Activated T-helper 1 cell treated with anti-CD3 and anti-CD28 coated beads, Interleukin-12 subunit alpha, Interleukin-12 subunit beta, Interleukin-2, Interleukin-4 antibody, amounts not matched to agents 30 ng/mL and 10 ng/mL and 1 ng/mL, durations not matched to agents 14 hours and 24 hours and 36 hours (primary cell): ENCODE measurements at places on chromosomes 7 and 10. TPM values are rescaled to one million over a fixed set of nuclear protein-coding genes. Genes with fewer than 3 reads are reported as not detected.

- no peak overlapping the region for H3K4me3 ChIP-seq
- no peaks in the 10 kb centered on the region for H3K4me1 ChIP-seq
- no peak overlapping the region for H3K27ac ChIP-seq
- peaks cover 5% of the 10 kb centered on the region for H3K27me3 ChIP-seq
- DNase-seq: no peak
- no peaks in the 10 kb centered on the region for H3K36me3 ChIP-seq
Measured at GRCh38 chr7:138077809-138078208, 1.6 kb downstream of the AKR1D1 start.

- DNase-seq: no peak
- no peaks in the 10 kb centered on the region for H3K4me1 ChIP-seq
- no peaks in the 10 kb centered on the region for H3K27me3 ChIP-seq
- H3K36me3 ChIP-seq: no peaks in the 10 kb centered on the region
- no peak overlapping the region for H3K4me3 ChIP-seq
- H3K27ac ChIP-seq: no peak overlapping the region
Measured at GRCh38 chr7:47100817-47101435, 481.0 kb downstream of the TNS3 start.

DNA sequence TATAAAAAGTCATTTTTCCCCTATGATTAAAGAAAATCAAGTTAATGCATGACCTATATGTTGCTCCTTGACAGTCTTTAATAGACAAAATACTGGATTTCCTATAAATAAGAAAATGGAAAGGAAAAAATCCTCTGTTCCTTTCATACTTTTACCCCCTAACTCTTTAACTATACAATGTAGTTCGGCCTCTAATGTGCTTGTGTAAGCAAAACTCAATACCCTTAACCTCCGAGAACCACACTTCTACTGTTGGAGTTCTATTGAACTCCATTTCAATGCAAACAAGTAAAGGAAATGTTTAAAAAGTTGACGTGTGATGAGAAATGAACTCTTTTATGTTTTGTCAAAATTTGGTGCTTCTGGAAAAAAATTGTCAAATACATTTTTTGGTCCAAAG, 36.0 kb downstream of the HDAC9 start:
- no peak for DNase-seq
- H3K27me3 ChIP-seq: no peaks in the 10 kb centered on the region
- H3K27ac ChIP-seq: no peak overlapping the region
- no peaks in the 10 kb centered on the region for H3K4me1 ChIP-seq

GRCh38 chr7:27030393-27031050, 65.3 kb downstream of the HOXA1 start:
- H3K36me3 ChIP-seq: no peaks in the 10 kb centered on the region
- no peak overlapping the region for H3K27ac ChIP-seq
- H3K4me3 ChIP-seq: no peak overlapping the region
- H3K4me1 ChIP-seq: peaks cover 15% of the 10 kb centered on the region
- DNase-seq: no peak

DNA sequence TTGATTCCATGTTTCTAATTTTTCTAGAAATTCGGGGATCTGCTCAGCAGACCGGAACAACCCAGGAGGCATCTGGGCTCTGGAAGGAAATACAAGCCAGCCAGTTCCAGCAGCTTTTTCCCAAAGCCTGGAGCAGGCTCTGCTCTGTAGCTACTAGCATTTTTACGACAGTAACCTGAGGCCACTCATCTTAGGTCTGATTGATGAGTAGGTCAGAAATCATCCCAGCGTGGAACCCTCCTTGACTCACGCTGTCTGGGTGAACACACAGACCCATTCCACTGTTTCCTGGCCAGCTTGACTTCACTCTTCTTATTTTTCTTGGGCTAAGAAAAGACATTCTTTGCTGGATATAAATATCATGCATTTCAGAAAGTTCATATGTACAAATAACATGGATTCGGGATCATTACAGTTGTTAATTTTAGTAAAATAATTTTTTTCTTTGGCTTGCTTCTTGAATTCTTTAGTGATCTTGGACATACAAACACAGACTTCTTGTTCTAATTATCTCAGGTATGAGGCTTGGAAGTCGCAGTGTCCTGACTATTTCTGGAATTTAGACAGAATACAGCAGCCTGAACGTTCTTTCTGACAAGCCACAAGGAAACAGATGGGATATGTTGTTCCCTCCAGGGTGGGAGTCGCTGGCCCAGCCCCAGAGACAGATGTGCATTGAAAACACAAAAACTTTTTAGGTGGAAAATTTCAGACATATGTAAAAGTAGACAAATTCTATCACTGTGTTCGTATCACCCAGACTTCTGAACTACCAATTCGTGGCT, 54.6 kb upstream of the PITRM1 start:
- peaks cover 2% of the 10 kb centered on the region for H3K36me3 ChIP-seq
- peaks cover 18% of the 10 kb centered on the region for H3K27me3 ChIP-seq
- no peak overlapping the region for H3K27ac ChIP-seq
- H3K4me3 ChIP-seq: no peak overlapping the region

GRCh38 chr7:45089341-45089891, 647 bp upstream of the NACAD start:
- peak; percentile 60 for DNase-seq
- peaks cover 36% of the 10 kb centered on the region for H3K27me3 ChIP-seq
- H3K4me3 ChIP-seq: peak overlapping the region; percentile 73

GRCh38 chr7:46390042-46390441, 469.0 kb upstream of the IGFBP3 start:
- H3K36me3 ChIP-seq: no peaks in the 10 kb centered on the region
- no peak overlapping the region for H3K27ac ChIP-seq
- H3K4me3 ChIP-seq: no peak overlapping the region
- H3K4me1 ChIP-seq: no peaks in the 10 kb centered on the region
- no peak for DNase-seq
- H3K27me3 ChIP-seq: no peaks in the 10 kb centered on the region

- DNase-seq: no peak
- no peak overlapping the region for H3K4me3 ChIP-seq
- H3K27me3 ChIP-seq: peaks cover 12% of the 10 kb centered on the region
- H3K4me1 ChIP-seq: no peaks in the 10 kb centered on the region
Measured at GRCh38 chr10:111137587-111137986, 60.8 kb downstream of the ADRA2A start.

GRCh38 chr10:28737096-28737495, 59.8 kb downstream of the BAMBI start:
- H3K27me3 ChIP-seq: peaks cover 2% of the 10 kb centered on the region
- H3K4me1 ChIP-seq: no peaks in the 10 kb centered on the region
- H3K4me3 ChIP-seq: no peak overlapping the region
- no peaks in the 10 kb centered on the region for H3K36me3 ChIP-seq
- H3K27ac ChIP-seq: no peak overlapping the region
- no peak for DNase-seq

GRCh38 chr10:110483633-110484032, 14.1 kb upstream of the DUSP5 start:
- peaks cover 1% of the 10 kb centered on the region for H3K36me3 ChIP-seq
- DNase-seq: no peak
- H3K27me3 ChIP-seq: peaks cover 8% of the 10 kb centered on the region
- peaks cover 23% of the 10 kb centered on the region for H3K4me1 ChIP-seq
- H3K27ac ChIP-seq: no peak overlapping the region
- no peak overlapping the region for H3K4me3 ChIP-seq

DNA sequence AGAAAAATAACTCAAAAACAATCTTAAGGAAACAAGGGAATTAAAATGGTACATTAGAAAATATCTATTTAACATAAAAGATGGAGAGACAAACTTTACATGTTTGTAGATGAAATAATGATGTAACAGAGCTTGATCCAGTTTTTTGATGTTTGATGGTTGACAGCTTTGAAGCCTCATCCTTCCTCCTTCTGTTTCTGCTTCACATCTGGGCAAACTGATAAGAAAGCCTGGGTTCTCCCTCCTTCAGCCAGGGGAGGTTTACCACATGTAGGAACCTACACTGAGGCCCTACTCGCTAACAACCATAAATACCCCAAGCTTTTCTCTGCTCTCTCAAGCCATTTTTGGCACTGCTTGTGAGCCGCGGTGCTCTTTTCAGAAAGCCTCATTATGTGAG, 82.8 kb upstream of the ZNF32 start:
- H3K27me3 ChIP-seq: peaks cover 5% of the 10 kb centered on the region
- no peaks in the 10 kb centered on the region for H3K36me3 ChIP-seq
- no peak for DNase-seq
- no peaks in the 10 kb centered on the region for H3K4me1 ChIP-seq
- H3K27ac ChIP-seq: no peak overlapping the region
- no peak overlapping the region for H3K4me3 ChIP-seq

DNA sequence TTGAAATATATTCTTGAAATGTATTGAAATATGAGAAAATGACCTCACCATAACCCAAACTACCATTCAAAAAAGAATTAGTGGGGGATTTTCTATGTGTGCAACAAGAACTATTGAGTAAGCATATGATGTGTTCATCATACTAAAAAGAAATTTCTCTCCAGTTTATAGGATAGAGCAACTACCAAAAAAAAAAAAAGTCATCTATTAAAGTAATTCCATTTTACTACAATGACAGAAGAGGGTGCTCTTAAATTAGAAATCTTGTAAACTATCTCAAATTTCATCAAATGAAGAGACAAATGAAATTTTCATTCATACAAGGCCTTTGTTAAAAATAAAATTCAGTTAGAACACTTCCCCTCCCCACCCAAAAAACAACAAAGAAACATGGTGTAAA, 195.4 kb upstream of the PLXDC2 start:
- H3K4me1 ChIP-seq: no peaks in the 10 kb centered on the region
- H3K27ac ChIP-seq: no peak overlapping the region
- H3K4me3 ChIP-seq: no peak overlapping the region
- DNase-seq: no peak
- no peaks in the 10 kb centered on the region for H3K27me3 ChIP-seq
- H3K36me3 ChIP-seq: no peaks in the 10 kb centered on the region

DNA sequence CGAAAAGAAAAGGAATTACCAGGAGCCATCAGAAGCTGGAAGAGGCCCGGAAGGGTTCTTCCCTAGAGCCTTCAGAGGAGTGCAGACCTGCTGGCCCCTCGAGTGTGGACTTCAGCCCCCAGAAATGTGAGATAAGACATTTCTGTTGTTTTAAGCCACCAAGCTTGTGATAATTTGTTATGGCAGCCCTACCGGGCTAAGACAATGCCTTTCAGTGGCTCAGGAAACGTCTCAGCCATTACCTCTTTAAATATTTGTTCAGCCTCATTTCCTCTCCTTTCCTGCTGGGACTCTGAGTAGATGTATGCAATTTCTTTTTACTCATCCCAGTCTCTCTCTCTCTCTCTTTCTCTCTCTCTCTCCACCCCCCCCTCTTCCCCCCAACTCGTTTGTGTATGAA, 174.7 kb upstream of the GRB10 start:
- H3K4me1 ChIP-seq: no peaks in the 10 kb centered on the region
- H3K27ac ChIP-seq: no peak overlapping the region
- no peak for DNase-seq
- H3K27me3 ChIP-seq: peaks cover 5% of the 10 kb centered on the region
- no peaks in the 10 kb centered on the region for H3K36me3 ChIP-seq
- no peak overlapping the region for H3K4me3 ChIP-seq

GRCh38 chr10:132654708-132655661, 117.4 kb downstream of the INPP5A start:
- H3K4me1 ChIP-seq: no peaks in the 10 kb centered on the region
- DNase-seq: no peak
- H3K27ac ChIP-seq: no peak overlapping the region
- no peak overlapping the region for H3K4me3 ChIP-seq

- H3K4me3 ChIP-seq: no peak within 1 kb of the TSS
- no peak within 1 kb of the TSS for H3K27ac ChIP-seq
- no peaks in the 10 kb centered on the region for H3K4me1 ChIP-seq
- no peak for DNase-seq
Measured at GRCh38 chr10:69278446-69278963, at the start of gene HK1. Gene HK1, plus strand, starts transcription at chr10:69278496.

GRCh38 chr7:138138244-138138643, 62.0 kb downstream of the AKR1D1 start:
- H3K36me3 ChIP-seq: no peaks in the 10 kb centered on the region
- no peak overlapping the region for H3K27ac ChIP-seq
- no peak for DNase-seq
- H3K4me3 ChIP-seq: no peak overlapping the region

DNA sequence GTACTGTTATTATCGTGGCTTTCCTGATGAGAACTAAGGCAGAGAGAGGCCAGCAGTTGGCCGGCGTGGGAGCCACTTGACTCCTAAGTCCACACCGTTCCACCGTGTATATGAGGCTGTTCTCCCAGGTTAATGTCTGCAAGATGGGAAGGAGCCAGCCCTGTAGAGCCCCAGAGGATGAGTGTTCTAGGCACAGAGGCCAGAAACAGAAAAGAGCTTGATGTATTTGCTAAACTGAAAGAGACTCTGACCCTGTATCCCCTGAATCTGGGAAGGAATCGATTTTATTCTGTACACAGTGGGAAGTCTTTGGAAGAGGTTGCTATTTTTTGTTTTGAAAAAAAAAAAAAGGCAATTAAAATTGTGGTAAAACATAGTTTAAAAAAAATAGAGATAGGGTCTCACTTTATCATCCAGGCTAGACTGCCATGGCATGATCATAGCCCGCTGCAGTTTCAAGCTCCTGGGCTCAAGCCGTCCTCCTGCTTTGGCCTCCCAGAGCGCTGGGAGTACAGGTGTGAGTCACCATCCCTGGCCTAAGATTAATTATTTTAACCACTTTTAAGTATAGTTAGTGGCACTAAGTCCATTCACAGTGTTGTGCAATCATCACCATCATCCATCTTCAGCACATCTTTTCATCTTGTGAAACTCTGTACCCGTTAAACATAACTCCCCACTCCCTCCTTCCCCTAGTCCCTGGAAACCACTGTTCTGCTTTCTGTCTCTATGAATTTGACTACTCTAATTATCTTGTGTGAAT, 348.8 kb downstream of the SDK1 start:
- H3K27me3 ChIP-seq: peaks cover 2% of the 10 kb centered on the region
- DNase-seq: no peak
- no peak overlapping the region for H3K27ac ChIP-seq
- no peaks in the 10 kb centered on the region for H3K36me3 ChIP-seq

DNA sequence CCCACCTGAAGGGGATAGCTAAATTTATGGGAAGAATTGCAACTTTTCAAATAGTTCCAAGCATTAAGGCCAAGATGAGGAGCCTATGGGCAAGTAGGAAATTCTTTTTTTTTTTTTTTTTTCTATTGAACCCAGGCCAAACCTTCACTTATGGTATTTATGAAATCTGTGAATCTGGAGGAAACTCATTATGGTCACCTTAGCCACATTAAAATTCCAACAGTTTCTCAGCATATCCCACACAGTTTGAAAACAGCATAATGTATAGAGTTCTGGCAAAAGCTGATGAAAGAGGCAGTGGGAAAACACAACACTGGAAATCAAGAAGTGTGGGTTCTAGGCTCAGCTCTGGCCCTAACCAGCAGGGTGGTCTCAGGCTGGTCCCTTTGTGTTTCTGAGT, 236.9 kb downstream of the PTEN start:
- H3K4me3 ChIP-seq: no peak overlapping the region
- H3K27me3 ChIP-seq: peaks cover 18% of the 10 kb centered on the region
- no peak for DNase-seq
- H3K4me1 ChIP-seq: peaks cover 19% of the 10 kb centered on the region

- peaks cover 46% of the 10 kb centered on the region for H3K4me1 ChIP-seq
- peak overlapping the region; percentile 45 for H3K4me3 ChIP-seq
- DNase-seq: peak; percentile 34
- peak overlapping the region; percentile 56 for H3K27ac ChIP-seq
Measured at GRCh38 chr10:73908853-73909539, 1.9 kb upstream of the PLAU start.

Gene INA
- 1.5 TPM in 2 replicates for total RNA-seq

Gene FRMPD2
- not detected in 2 replicates for total RNA-seq

Gene ZNF438
- 2.4 and 2.6 TPM in 2 replicates for total RNA-seq

Gene PTF1A
- total RNA-seq: not detected in 2 replicates

Gene MRC1
- total RNA-seq: not detected in 2 replicates

Gene OPALIN
- total RNA-seq: not detected in 2 replicates

Gene MLXIPL
- total RNA-seq: not detected in 2 replicates

Gene TAC1
- total RNA-seq: 0.31 and 0.51 TPM in 2 replicates

Gene PRF1
- total RNA-seq: 100 and 103 TPM in 2 replicates

Gene KAZALD1
- 0.57 and 0.73 TPM in 2 replicates for total RNA-seq

Gene DRGX
- not detected in 2 replicates for total RNA-seq

Gene UROS
- 49.0 and 57.8 TPM in 2 replicates for total RNA-seq
